ENCODE measurements at places on chromosomes 4 and X.

DNA sequence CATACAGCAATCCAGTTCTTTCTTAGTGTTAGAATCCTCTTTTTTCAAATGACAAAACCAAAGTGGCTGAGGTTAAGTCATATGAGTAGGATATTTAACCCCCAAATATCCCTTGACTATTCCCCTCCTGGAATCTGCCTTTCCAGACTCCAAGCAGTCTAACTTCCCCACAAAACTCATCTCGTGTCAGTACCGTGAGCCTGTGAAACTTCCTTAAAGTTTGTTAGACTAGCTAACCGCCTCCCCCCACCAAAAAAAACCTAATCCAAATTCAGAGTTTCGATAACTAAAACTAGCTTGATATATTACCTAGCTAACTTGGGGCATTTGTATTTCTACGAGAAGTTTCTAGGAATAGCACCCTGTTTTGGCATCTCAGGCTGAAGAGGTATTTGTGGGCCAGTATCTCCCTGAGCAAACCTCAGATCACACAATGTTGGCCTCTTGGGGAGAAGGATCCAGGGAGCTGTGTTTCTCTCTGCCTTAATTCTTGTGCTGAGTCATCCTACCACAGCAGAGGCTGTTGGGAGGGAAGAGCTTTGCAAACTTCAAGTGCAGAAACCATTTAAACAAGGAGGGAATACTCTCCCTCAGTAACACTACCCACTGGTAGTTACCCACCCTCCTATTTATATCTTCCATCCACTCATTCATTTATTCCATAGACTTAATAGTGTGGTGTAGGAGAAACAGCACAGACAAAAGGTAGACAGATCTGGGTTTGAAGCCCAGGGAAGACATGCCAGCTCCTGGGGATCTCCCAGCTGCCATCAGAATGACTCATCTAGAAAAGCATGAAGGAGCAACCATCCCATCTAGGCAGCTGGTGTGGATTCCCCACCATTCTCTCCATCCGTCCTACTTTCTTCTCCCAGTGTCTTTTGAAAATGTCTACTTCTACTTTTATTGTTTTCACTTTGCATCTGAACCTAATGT, 39.3 kb upstream of the TXK start:
- DNase-seq = no peak

DNA sequence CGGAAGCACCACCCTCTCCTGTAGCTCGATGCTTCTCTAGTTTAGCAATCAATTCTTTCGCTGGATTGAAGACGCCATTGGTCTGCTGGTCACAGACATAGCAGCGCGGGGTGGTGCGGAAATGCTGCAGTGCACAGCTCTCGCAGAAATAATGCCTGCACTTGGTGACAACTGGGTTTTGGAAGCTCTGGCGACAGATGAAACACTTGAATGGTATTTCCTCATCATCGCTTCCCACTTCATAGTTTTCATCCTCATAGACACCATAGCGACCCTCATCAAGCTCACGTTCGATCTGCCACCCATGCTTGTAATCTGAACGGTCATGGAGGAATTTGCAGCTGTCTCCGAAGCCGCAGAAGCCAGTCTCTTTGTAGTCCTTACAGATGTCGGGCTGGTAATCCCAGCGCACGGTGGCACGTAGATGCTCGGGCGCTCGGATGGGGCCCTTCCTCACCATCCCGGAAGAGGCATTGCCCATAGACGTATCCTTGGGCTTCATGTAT, 854 bp downstream of the RNF113A start:
- peak; percentile 32 for DNase-seq

DNA sequence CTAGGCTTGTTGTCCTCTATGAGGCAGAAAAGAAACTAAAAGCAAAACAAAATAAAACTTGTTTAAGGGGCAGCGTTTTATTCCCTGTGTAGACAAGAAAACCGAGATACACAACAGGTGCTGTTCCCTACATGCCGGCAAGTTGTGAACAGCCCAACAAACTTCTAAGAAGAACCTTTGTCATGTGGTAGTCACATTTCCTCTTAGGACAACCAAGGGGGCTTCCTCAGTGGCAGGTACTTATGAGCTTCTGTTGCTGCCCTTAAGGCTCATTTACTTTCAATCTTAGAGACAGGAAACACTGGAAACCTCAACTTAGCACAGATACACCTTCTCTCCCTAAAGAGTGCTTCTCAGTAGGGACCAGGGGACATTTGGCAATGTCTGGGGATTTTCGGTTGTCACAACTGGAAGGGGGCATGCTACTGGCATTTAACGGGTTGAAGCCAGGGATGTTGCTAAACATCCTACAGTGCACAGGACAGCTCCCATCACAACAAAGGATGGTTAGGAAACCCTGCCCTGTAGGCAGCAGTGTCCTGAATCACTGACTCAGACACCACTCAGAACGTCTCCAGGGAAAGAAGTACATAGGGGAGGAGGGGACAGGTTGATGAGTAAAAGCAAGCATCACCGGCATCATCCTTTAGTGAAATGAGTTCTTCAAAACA, 111.0 kb downstream of the ASB9 start:
- DNase-seq = no peak

- peak; percentile 13 for DNase-seq
Observed at GRCh38 chr4:168585168-168586091, 88.6 kb downstream of the PALLD start.

DNA sequence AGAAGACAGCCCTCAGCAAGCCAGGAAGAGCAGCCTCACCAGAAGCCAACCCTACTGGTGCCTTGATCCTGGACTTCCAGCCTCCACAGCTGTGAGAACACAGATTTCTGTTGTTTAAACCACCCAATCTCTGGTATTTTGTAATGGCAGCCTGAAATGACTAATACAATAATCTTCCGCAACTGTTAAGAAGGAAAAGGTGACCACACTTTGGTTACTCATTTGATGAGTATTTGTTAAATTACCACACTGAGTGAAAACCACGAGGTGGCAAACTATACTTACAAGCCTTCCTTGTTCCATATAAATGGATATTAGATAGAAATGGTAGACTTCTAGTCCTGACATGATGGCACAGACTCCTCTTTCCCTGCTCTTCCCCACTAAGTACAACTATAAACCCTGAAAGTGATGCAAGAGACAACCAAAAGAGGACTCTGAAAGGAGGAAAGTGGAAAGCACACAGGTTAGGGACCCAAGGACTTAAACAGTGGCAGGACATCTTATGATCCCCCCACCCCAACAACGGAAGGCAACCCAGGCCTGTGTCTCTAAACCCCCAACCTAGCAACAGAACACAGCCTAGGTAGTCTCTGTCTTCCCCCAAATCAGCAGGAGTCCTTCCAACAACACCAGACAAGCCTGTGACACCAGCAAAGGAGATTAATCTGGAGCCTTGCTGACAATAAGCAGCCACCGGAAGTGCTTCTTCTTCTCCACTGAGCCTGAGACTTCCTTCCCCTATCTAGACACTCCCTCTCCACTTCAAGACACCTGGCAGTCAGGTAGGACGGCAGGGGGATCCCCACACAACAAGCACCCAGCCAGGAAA, 12.3 kb downstream of the ZNF182 start:
- DNase-seq = no peak

GRCh38 chrX:14591976-14592375, 62.6 kb downstream of the GLRA2 start:
- no peak for DNase-seq

DNA sequence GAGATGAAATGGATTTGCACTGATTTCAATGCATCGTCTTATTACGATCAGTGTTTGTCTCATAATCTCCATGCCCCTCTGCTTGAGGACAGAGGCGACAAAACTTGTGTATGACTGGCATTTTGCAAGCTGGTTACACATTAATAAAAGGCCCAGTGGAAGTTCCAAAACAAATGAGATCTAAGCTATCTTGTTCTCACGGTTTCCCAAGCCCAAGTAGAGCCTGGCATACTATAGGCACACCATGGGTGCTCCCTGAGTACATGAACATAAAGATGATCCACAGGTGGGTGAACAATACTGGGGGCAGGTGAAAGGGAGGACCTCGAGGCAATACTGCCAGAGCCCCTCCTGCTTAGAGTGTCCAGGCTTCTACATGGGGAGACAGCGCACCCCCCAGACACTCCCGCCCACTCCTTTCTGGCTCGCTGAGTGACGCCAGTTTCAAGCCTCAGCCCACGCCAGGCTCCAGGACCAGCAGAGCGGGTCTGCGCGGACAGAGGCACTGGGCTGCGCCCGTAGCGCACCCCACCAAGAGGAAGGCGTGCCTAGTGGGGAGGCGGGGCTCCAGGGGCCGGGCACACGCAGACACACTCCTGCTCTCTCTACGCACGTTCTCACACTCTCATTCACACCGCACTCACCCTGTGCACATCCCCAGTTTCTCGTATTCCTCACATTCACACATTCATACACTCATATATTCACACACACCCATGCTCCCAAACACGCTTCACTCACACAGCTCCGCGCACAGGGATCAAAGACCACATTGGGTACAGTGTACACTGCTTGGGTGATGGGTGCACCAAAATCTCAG, 8.9 kb upstream of the GSX2 start:
- peak; percentile 34 for DNase-seq

GRCh38 chr4:67049446-67049845, 495.9 kb downstream of the CENPC start:
- no peak for DNase-seq

DNA sequence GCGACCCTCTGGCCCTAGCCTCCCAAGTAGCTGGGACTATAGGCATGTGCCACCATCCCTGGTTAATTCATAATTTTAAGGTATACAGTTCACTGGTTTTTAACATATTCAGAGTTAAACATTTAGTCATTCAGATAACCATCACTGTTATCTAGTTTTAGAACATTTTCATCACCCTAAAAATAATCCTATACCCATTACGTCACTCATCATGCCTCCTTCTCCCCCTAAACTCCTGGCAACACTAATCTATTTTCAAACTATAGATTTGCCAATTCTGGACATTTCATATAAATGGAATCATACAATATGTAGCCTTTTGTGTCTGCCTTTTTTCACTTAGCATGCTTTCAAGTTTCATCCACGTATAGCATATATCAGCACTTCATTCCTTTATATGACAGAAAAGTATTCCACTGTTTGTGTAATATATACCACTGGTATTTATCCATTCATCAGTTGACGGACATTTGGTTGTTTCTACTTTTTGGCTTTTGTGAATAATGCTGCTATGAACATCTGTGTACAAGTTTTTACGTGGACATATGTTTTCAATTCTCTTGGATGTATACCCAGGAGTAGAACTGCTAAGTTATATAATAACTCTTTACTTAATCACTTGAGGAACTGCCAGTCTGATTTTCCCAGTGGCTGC, 32.0 kb upstream of the RPS3A start:
- DNase-seq = no peak

GRCh38 chrX:82556588-82556987, 951.5 kb upstream of the POU3F4 start:
- DNase-seq = no peak

- no peak for DNase-seq
Observed at GRCh38 chr4:113893546-113893945, 85.9 kb downstream of the ARSJ start.

GRCh38 chr4:136526517-136526916, 1005.8 kb downstream of the PCDH18 start:
- DNase-seq = no peak

Measured in CD4-positive, alpha-beta T cell treated with Interleukin-4 for 1 hour (primary cell).